ENCODE measurements at places on chromosomes 12 and 14. TPM values are rescaled to one million over a fixed set of nuclear protein-coding genes. Genes with fewer than 3 reads are reported as not detected.

Gene CLEC4C
- total RNA-seq, result not detected

Gene HOXC10
- 14.0 TPM for total RNA-seq

Gene TROAP
- total RNA-seq, result 4.1 TPM

GRCh38 chr12:49301760-49302159 is 6.8 kb downstream of the PRPH start:
- no peak for DNase-seq
- H3K36me3 ChIP-seq, result no peaks in the 10 kb centered on the region
- H3K4me3 ChIP-seq, result no peak overlapping the region

DNA sequence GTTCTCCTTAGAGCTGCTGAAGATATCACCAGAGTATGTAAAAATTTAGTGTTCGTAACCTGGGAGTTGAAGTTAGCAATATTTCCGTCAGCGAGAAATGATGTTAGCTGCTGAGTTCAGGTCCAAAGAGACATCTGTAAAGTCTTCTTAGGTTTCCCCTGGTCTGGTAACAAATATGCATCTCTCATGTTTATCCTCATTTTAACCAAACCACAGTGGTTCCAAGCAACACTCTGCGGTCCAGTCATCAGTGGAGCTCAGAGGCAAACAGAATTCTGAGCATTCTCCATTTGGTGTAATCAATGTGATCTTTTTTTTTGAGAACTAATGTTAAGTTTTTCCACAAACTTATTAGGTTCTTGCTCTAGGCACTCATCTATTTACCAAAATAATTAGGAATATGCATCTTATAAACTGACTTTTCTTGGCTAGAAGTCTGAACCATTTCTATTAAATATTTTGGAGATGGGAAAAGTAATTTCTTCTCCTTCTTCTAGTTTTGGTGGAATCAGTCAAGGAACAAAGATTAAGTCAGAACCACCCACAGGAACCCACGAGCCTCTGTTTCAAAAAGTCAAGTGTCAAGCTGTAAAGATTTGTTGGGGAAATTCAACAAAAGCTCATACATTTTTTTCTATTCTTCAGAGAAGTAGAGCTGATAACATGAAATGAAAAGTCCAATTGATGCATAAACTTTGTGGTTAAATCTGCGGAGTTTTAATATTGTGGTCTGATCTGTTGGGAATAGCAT is 64.7 kb downstream of the IFNG start:
- no peaks in the 10 kb centered on the region for H3K4me1 ChIP-seq
- H3K4me3 ChIP-seq, result no peak overlapping the region
- H3K27ac ChIP-seq, result no peak overlapping the region
- no peaks in the 10 kb centered on the region for H3K27me3 ChIP-seq

DNA sequence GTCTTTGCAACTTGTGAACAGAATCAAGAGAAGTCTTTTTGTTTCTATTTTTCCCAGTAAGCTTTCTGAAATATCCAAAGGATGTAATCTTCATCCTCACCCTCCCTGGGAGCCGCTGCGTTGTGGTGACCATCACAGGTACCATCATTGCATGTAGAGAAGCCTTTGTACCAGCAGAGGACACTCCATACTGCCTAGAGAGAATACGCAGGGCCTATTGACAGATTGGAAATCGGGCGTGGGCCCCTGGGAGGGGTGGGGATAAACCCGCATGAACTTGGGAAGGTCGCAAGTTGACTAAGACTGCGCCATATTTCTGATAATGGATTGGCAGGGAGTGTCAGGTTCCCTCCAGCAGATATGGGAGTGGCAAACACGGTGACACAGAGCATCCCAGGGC is 12.7 kb downstream of the KRT1 start:
- peaks cover 6% of the 10 kb centered on the region for H3K4me1 ChIP-seq
- DNase-seq, result no peak

- H3K27ac ChIP-seq, result no peak overlapping the region
- H3K4me3 ChIP-seq, result no peak overlapping the region
- DNase-seq, result no peak
- H3K27me3 ChIP-seq, result no peaks in the 10 kb centered on the region
Observed at GRCh38 chr12:11807458-11807857, 158.0 kb downstream of the ETV6 start.

- H3K27me3 ChIP-seq, result no peaks in the 10 kb centered on the region
- no peaks in the 10 kb centered on the region for H3K36me3 ChIP-seq
- peaks cover 58% of the 10 kb centered on the region for H3K4me1 ChIP-seq
- H3K27ac ChIP-seq, result no peak overlapping the region
Observed at GRCh38 chr12:94618995-94619695, 31.2 kb downstream of the TMCC3 start.

GRCh38 chr12:91264178-91264577 is 81.6 kb upstream of the DCN start:
- no peaks in the 10 kb centered on the region for H3K4me1 ChIP-seq
- no peak overlapping the region for H3K4me3 ChIP-seq
- no peak overlapping the region for H3K27ac ChIP-seq
- no peaks in the 10 kb centered on the region for H3K36me3 ChIP-seq

DNA sequence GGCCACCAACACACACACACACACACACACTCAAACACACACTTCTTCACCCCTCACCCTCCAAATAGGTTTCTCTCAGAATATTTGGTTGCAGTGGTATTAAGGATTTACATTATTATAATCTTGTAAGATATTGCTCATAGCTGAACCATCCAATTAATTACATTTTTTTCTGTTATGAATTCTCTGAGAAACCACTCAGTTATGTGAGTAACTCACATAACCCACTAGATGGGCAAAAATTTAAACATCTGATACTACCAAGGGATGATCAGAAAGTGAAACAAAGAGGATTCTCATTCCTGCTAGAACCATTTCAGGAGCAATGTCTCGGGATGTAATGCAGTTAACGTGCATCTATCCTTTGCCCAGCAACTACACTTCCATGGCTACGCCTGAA is 31.6 kb downstream of the TMTC1 start:
- peaks cover 6% of the 10 kb centered on the region for H3K36me3 ChIP-seq
- no peak overlapping the region for H3K27ac ChIP-seq
- peaks cover 14% of the 10 kb centered on the region for H3K4me1 ChIP-seq
- no peak for DNase-seq
- H3K27me3 ChIP-seq, result no peaks in the 10 kb centered on the region
- no peak overlapping the region for H3K4me3 ChIP-seq

DNA sequence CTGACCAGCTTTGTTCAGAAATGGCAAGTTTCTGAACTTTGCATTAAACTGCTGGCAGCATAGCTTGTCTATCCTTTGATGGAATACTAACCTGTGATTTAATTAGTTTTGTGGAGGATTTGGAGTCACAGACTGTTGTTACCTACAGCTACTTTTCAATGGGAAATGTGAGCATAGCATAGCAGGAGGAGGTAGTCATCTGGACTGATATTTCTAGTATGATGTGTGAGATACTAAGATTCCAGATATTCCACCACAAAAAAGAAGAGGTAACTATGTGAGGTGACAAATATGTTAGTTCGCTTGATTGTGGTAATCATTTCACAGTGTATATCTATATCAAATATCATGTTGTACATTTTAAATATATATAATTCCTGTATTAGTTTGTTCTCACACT is 833.0 kb downstream of the SLC6A15 start:
- no peaks in the 10 kb centered on the region for H3K4me1 ChIP-seq
- no peak overlapping the region for H3K27ac ChIP-seq
- no peak overlapping the region for H3K4me3 ChIP-seq

DNA sequence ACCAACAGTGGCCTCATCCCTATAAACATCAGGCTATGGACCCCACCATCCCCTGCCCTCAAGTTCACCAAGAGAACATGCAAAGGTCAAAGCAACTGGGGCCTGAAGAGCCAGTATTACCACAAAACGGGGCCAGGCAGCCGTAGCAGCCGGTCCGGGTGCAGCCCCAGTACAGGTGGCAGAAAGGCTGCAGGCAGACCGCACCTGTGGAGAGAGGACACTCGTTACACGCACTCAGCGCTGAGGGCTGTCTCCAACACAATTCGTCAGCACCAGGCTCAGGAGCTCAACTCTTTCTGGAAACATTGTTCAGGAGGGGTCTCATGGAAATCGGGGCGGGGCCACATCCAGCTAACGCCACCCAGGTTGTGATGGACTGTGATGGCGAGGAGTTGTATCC is 19.9 kb upstream of the GOLGA3 start:
- no peaks in the 10 kb centered on the region for H3K4me1 ChIP-seq
- H3K36me3 ChIP-seq, result peaks cover 95% of the 10 kb centered on the region
- H3K4me3 ChIP-seq, result no peak overlapping the region
- no peak for DNase-seq

GRCh38 chr14:93113678-93114067 is 2.1 kb downstream of the ITPK1 start:
- no peaks in the 10 kb centered on the region for H3K27me3 ChIP-seq
- no peaks in the 10 kb centered on the region for H3K36me3 ChIP-seq
- peaks cover 31% of the 10 kb centered on the region for H3K4me1 ChIP-seq
- H3K4me3 ChIP-seq, result peak overlapping the region; percentile 85
- no peak overlapping the region for H3K27ac ChIP-seq
- no peak for DNase-seq

DNA sequence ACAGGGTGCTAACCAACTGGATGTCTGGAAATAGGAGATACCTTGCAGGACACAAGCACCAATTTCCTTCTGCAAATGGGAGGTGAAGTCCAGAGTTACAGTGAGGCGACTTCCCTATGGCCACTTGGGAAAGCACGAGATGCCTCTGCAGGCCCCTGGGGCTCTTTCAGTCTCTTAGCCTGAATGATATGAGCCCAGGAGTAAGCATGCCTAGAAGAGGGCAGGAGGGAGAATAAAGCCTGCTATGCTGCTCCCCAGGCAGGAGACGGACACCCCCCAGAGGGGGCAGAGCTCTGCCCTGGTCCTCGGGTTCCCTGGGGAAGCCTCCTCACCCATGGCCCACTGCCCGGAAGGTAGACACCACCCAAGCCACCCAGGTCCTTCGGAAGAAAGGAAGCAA is 105.1 kb downstream of the GCH1 start:
- no peaks in the 10 kb centered on the region for H3K27me3 ChIP-seq
- H3K27ac ChIP-seq, result no peak overlapping the region
- no peaks in the 10 kb centered on the region for H3K36me3 ChIP-seq
- no peaks in the 10 kb centered on the region for H3K4me1 ChIP-seq

- no peaks in the 10 kb centered on the region for H3K36me3 ChIP-seq
- H3K27me3 ChIP-seq, result peaks cover 42% of the 10 kb centered on the region
- no peak overlapping the region for H3K27ac ChIP-seq
- H3K4me3 ChIP-seq, result peak overlapping the region; percentile 73
- peaks cover 27% of the 10 kb centered on the region for H3K4me1 ChIP-seq
Observed at GRCh38 chr12:44876544-44877410, 662 bp upstream of the NELL2 start.

Measured in suprapubic skin (tissue), 4 donors.